HCT116 (cell line): ENCODE measurements at places on chromosomes 11 and 22. TPM values are rescaled to one million over a fixed set of nuclear protein-coding genes. Genes with fewer than 3 reads are reported as not detected.

- H3K36me3 ChIP-seq: no peaks in the 10 kb centered on the region
- H3K27me3 ChIP-seq: no peaks in the 10 kb centered on the region
- H3K4me3 ChIP-seq: no peak overlapping the region
- H3K27ac ChIP-seq: no peak overlapping the region
Measured at GRCh38 chr22:41403532-41404318, 22.0 kb downstream of the TEF start.

GRCh38 chr11:5476186-5476819, 12.2 kb upstream of the OR52D1 start:
- H3K36me3 ChIP-seq: no peaks in the 10 kb centered on the region
- H3K27me3 ChIP-seq: no peaks in the 10 kb centered on the region
- no peak overlapping the region for H3K27ac ChIP-seq
- H3K4me1 ChIP-seq: no peaks in the 10 kb centered on the region
- peak; percentile 38 for DNase-seq
- H3K4me3 ChIP-seq: no peak overlapping the region

DNA sequence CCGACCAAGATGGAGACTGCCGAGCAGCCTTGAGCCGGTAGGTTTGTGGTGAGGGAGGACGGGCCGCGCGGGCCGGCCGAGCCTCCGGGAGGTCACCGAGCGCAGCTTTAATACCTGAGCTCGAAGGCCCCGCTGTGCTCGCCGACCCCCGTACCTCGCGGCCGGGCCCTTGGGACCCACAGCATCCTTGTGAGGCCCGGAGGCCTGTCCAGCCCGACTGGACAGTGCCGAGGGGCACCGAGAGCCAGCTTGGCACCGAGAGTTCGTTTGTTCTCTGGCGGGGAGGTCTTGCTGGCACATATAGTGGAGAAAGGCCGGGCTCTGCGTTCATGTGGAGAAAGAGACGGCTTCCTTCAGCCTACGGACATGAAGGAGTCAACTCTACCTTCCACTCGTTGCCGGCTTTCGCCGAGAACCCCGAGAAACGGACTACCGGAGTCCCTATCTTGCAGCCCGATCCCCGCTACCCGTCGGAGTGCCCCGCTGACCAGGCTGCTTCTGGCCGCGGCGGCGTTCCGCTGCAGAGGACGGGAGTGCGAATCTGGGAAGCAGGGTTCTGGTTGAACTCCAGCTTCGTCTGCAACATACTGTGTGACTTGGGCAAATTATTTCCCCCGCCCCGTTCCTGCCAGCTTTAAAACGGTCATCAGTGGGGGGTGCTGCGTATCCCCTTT, 349 bp downstream of the TSSC4 start:
- peak overlapping the region; percentile 100 for H3K4me3 ChIP-seq
- peaks cover 27% of the 10 kb centered on the region for H3K4me1 ChIP-seq
- peaks cover 17% of the 10 kb centered on the region for H3K36me3 ChIP-seq
- H3K27me3 ChIP-seq: no peaks in the 10 kb centered on the region
- peak overlapping the region; percentile 73 for H3K27ac ChIP-seq

- H3K27ac ChIP-seq: peak overlapping the region; percentile 99
- DNase-seq: peak; percentile 93
- peak overlapping the region; percentile 33 for H3K4me3 ChIP-seq
- H3K27me3 ChIP-seq: no peaks in the 10 kb centered on the region
- peaks cover 100% of the 10 kb centered on the region for H3K4me1 ChIP-seq
- peaks cover 9% of the 10 kb centered on the region for H3K36me3 ChIP-seq
Measured at GRCh38 chr11:62556108-62556874, 9.7 kb upstream of the AHNAK start.

GVQW3 gene
- total RNA-seq: 4.7 TPM

SOX6 gene
- 0.81 TPM for total RNA-seq

MUC5AC gene
- total RNA-seq: under 0.01 TPM

GRCh38 chr11:103875855-103876510, 160.5 kb upstream of the DDI1 start:
- no peaks in the 10 kb centered on the region for H3K27me3 ChIP-seq
- H3K27ac ChIP-seq: no peak overlapping the region
- no peak overlapping the region for H3K4me3 ChIP-seq
- DNase-seq: no peak
